ENCODE measurements at places on chromosomes 5 and 9. TPM values are rescaled to one million over a fixed set of nuclear protein-coding genes. Genes with fewer than 3 reads are reported as not detected.

DNA sequence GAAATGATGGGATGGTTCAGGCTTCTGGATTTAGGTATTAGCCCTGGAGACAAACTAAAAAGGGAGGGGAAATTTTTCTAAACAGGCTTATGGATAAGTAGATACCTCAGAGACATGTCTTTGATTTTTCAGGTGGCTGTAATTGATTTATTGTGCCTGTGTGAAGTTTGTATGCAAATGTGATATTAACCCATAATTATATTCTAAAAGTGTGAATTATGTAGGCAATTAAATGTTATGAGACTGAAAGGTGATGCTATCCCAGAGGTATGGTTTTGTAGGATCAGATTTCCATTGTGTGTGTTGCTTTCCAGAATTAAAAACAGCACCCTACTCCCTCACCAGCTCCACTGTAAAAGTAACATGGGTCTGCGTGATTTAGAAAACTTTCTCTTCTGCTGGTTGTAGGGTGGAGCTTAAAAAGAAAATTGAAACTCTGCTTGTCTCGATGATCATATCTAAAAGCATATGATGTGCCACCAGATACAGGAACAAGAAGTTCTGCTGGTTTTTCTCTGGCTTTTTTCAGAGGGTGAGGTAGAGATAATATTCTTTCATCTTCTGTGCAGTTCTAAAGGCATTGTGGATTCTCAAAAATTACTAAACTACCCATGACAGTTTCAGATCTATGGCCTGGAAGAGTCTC is 71.8 kb upstream of the TAF11L2 start:
- no peak for DNase-seq

ANKRD55 gene
- total RNA-seq = 0.19 TPM

- DNase-seq = no peak
These were observed 620.6 kb upstream of the DAB2 start for GRCh38 chr5:40045429-40045828.

AGXT2 gene
- total RNA-seq = not detected

TRIM23 gene
- 13.6 TPM for total RNA-seq

GRCh38 chr5:141734501-141735229 is 52.6 kb upstream of the ARAP3 start:
- DNase-seq = peak; percentile 55

DNA sequence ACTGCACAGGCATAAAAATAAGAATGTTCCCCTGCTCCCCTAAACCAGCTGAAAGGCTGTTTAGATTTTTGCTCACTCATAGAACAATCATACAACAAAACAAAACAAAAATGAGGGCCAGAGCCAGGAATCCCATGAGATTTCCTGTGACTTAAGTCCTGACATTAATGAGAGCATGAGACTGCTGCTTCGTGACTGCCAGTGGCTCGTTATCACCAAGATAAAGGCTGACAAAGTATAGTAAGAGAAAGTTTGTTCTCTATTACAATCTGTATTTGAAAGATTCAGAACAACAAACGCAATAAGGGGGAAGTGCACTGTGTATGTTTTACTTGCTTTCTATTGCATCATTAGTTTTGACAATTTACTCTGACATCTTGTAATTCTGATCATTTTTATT is 837.1 kb upstream of the C9orf72 start:
- DNase-seq = no peak

ST8SIA4 gene
- 39.2 TPM for total RNA-seq

DNA sequence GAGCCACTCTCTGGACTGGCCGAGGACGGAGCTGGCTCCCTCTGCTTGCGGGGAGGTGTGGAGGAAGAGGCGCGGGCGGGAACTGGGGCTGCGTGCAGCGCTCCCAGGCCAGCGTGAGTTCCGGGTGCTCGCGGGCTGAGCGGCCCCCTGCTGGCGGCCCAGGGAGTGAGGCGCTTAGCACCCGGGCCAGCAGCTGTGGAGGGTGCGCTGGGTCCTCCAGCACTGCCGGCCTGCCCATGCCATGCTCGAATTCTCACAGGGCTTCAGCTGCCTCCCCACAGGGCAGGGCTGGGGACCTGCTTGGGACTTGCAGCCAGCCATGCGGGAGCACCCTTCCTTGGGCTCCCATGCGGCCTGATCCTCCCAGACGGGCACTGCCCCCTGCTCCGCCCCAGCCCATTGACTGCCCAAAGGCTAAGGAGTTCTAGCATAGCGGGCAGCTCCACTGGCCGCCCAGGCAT is 416.9 kb downstream of the MRPS30 start:
- no peak for DNase-seq

- DNase-seq = no peak
These were observed 42.5 kb downstream of the CEMIP2 start for GRCh38 chr9:71725590-71726338.

- DNase-seq = no peak
These were observed 12.8 kb downstream of the DMXL1 start for GRCh38 chr5:119083679-119084078.

DNA sequence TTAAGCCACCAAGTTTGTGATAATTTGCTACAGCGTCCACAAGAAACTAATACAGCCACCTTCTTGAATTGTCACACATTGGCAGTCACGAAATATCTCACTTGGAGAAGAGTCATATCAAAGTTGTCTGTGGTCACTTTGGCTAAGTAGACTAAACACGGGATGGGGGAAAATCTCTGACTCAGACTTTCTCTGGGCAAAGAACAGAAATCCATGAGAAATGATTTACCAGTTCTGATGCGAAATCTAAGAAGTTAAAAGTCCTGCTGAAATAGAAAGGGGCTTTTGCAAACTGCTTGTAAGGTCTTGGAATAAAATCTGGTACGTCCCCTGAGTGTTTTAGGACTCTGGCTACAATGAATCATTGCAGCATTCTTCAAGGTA is 158.4 kb downstream of the COL23A1 start:
- DNase-seq = no peak

HTR1A gene
- total RNA-seq = not detected

GRCh38 chr9:36492865-36493264 is 79.8 kb upstream of the MELK start:
- no peak for DNase-seq

- no peak for DNase-seq
These were observed 2.0 kb upstream of the MAT2B start for GRCh38 chr5:163503106-163504078.

DNA sequence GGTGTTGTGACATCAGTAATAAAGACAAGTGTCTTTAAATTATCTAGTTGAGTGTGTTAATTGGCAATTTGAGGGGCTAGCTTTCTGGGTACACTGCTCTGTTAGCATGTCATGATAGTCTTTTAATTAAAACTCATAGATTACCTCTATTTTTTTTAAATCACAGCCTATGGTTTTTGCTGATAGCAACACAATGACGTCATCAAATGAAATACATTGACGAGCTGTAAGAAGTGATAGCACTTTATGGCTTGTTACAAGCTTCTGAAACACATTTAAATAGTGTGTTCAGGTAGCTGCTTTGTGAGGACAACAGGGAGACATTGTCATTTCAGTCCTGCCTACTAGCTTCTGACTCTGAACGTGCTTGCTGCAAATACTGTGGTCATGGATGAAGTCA is 600.5 kb upstream of the EDIL3 start:
- no peak for DNase-seq

CAVIN4 gene
- 0.23 TPM for total RNA-seq

DNA sequence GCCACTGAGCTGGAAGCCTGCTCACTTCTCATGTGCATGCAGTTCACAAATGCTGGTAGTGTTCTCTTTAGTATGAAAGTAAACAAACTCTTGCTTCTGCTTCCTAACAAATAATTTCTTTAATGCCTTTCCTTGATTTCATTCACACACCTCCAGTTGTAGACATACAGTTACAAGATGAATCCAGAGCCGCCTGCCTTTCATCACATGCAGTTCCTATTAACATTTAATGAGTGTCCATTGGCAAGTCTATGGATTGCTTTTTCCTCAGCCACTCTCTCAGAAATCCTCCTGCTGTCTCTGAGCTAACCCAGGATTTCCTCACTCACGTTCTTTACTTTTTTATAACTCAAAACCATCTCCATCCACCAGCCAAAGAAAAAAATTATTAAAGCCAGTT is 408.6 kb downstream of the BNC2 start:
- no peak for DNase-seq

- no peak for DNase-seq
These were observed 66.8 kb upstream of the ABL1 start for GRCh38 chr9:130768265-130768664.

DNA sequence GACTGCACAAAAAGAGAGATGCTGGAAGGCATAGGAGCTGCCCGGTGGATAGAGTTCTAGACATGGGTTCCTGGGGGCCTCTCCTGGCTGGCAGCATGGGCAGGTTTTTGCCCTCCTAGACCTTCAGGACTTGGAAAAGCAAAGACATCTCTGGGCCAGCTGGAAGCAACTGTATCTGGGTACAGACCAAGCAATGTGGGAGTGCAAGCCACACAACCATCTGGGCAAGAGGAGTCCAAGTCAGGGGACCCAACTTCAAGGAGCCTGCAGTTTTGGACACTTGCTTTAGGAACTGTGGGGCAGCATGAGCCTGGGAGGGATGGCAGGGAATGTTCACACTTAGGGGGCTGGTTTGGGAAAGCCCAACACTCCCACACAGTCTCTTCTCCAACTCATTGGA is 323.3 kb downstream of the GADD45G start:
- DNase-seq = no peak

- no peak for DNase-seq
These were observed 157.7 kb downstream of the SLF1 start for GRCh38 chr5:94776167-94776566.

DNA sequence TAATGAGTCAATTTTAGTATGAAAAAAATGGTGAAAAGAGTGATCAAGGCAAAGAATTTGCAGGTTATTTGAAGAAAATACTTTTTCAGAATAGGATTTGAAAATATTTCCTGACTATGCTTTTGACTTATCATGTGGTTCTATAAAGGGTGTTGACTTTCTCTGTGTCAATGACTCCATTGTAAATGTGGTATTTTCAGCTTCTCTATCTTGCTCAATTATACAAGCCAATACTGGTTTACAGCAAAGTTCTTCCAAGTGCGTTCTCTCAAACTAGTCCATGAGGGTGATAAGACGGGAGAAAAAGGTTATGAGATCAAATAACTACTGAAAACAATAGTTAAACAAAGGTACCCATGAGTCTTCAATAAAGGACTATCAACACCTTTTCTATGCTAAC is 21.7 kb downstream of the IL33 start:
- no peak for DNase-seq

MARCOL gene
- total RNA-seq = not detected

SAXO1 gene
- total RNA-seq = 0.42 TPM

DNA sequence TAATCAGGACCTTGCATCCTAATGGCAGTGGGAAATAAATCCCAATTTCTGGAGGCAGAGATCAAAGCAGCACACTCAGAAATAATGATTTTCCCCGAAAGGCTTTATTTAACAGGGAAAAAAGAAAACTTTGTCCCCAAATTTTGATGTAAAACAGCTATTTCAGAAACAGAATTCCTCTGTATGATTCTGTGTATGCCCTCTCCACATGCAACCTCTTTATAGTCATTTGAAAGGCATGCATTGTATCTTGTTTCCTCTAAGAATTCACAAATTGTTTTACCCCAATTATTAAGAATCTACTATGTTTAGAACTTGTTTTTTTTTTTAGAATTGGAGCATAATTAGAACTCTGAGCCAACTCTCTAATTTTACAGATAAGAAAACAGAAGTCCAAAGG is 2.7 kb upstream of the PTAR1 start:
- DNase-seq = no peak

DNA sequence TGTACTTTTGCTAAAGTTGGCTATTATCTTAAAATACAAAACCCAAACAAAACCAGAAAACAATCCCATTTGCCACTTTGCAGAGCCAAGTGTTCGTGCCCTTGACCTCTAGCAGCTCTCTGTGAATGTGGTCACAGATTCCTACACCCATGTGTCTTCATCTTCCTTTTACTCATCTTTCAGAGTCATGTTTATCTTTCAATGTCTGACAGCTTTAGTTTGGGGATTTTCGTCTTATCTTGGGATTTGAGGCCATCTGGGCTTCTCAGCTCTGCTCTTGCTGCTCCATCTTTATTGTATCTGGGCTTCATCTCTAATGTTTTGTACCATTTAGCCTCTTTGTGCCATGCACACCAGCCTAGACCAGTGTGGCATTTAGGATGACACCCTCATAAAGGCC is 81.0 kb downstream of the DAPK1 start:
- DNase-seq = no peak

NSUN2 gene
- total RNA-seq = 75.0 TPM

TGFBI gene
- 14.6 TPM for total RNA-seq

DNA sequence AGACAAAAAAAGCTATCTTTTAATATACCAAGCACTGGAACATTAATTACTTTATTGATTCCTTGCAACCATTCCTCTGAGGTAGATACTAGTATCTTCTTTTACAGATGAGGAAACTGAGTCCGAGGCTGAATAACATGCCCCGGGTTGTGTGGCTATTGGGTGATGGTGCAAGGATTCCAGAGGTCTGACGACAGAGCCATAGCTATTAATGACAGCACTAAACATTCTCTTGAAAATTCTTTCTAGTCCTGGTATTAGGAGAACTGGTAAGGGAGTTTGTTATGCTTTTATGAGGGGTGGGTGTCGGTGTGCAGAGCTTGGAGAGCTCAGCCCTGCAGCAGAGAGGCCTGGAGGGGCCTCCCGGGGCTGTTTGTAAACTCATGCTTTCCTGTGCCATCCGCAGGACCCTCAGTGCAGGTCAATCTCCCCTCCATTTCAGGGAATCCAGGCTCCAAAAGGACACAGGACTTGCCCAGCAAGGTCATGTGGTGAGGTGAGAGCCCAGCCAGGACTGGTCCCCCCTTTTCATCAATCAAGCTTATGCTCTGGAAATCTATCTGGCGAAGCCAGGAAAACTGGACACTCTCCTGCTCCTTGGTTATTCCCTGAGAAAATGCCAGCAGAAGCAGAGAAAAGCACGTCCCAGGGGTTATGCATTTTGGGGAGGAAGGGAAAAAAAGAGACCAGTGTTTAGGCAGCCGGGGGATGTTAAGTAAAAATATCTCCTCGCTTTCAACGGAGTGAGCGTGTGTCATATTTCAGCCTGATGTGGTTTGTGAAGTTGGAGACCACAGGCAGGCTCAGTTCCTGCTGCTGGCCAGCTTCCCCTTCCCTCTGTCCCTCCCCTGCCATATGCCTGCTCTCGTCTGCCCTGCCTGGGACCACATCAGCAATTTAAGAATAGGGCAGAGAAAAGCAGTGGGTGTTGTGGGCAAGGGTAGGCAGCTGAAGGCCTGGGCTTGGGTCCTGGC is 3.7 kb downstream of the GSN start:
- no peak for DNase-seq

IQGAP2 gene
- total RNA-seq = 62.7 TPM

- DNase-seq = no peak
These were observed 497.6 kb upstream of the CD180 start for GRCh38 chr5:67693956-67694809.

DNA sequence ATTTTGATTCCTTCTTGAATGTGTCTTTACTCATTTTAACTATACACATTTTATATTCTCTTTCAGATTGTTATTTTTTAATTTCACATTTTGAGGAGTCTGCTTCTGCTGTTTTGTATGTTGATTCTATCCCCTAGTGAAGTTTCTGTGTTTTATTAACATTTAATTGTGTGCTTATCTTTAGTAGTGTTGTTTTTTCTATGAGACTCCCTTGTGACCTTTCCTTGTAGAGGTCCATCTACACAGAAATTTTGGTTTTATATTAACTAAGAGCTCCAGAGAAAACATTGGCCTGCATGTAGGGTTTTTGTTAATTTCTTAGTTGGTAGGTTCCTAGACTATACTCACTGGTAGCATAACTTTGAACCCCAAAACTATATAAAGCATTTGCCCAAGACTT is 35.4 kb upstream of the IL13 start:
- no peak for DNase-seq

- DNase-seq = no peak
These were observed 144.0 kb downstream of the DTWD2 start for GRCh38 chr5:118844351-118844750.

- DNase-seq = no peak
These were observed 112.3 kb downstream of the PCSK1 start for GRCh38 chr5:96320797-96321196.

- DNase-seq = no peak
These were observed 10.5 kb upstream of the NDST1 start for GRCh38 chr5:150497274-150497988.

Data from activated naive CD8-positive, alpha-beta T cell treated with anti-CD3 and anti-CD28 coated beads, Interleukin-2, amount 10 ng/mL, durations not matched to agents 7 days and 5 days (primary cell).